ENCODE measurements at places on chromosomes 6 and 20.
A peak's percentile ranks its signal among the peaks of the same experiment; 100 is the strongest.

DNA sequence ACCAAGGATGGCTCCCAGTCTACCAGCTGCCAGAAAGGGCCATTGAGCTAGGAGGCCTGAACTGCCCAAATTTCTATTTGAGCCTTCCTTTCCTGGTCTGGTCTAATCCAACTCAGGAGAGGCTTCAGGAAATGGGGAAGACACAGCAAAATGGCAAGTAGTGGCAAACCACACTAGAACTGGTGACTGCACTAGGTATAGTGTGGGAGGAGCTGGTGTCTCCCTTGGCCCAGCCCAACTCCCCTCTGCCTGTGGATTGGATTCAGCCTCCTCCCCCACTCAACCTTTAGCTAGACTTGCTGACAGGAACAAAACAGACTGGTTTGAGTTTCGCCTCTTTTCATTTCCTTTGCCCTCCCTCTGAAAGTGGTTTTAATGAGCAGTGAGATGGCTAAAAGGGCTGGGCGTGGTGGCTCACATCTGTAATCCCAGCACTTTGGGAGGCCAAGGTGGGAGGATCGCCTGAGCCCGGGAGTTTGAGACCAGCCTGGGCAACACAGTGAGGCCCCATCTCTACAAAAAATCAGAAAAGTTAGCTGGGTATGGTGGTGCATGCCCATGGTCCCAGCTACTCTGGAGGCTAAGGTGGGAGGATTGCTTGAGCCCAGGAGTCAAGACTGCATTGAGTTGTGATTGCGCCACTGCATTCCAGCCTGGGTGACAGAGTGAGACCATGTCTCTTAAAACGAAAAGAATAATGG is 17.5 kb downstream of the MRPS18A start:
- no peak for DNase-seq

- DNase-seq: no peak
These were observed at the start of gene SRPK1 for GRCh38 chr6:35920793-35921732. TSS of gene SRPK1 (minus strand) at chr6:35921098. CDS start at chr6:35921056, 42 bp downstream.

- DNase-seq: no peak
These were observed at the start of gene HTR1E for GRCh38 chr6:86937219-86938079. TSS of gene HTR1E (plus strand) at chr6:86937528. CDS start at chr6:87015335, 77,807 bp downstream.

- peak; percentile 83 for DNase-seq
These were observed 257.8 kb upstream of the KCNQ5 start for GRCh38 chr6:72363844-72364740.

DNA sequence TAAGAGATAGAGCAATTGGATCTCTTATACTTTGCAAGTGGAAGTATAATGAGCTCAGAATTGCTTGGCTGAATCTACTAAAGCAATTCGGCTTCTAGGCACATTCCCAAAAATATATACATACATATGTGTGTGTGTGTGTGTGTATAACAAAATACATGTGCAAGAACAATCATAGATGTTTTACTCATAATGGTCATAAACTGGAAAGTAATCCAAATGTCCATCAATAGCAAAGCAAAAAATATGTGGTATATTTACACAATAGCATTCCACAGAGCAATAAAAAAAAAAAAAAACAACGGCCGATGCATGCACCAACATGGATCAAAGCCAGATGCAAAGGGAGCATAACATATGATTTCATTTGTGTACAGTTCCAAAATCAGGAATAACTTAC is 707.9 kb downstream of the RFPL4B start:
- no peak for DNase-seq

GRCh38 chr6:32752580-32752979 is 10.8 kb downstream of the HLA-DQB2 start:
- DNase-seq: no peak
